ENCODE measurements at places on chromosomes 3 and 15.

GRCh38 chr3:132038198-132038825 is 3.5 kb upstream of the CPNE4 start:
- DNase-seq = no peak

GRCh38 chr3:45066109-45066801 is 40.2 kb downstream of the CLEC3B start:
- DNase-seq = no peak

DNA sequence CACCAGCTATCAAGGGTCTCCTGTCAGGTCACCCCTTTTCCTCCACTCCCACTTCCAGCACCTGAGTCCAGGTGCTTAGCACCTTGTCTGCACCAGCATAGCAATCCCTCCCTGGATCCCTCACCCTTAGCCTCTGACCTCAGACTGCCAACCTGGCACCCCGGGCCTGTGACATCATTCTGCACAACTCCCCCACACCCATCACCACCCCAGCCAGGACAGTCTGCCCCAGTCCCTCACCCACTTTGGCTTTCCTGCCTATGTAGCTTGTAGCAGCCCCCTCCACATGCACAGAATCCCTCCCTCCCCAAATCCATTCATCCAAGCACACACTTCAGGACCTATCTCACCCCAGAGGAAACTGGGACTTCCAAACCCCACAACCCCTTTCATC is 819 bp upstream of the PLXNB1 start:
- no peak for DNase-seq

GRCh38 chr3:117762621-117763037 is 1053.0 kb downstream of the TUSC7 start:
- no peak for DNase-seq

GRCh38 chr15:28955993-28956421 is 70.2 kb downstream of the APBA2 start:
- no peak for DNase-seq

GRCh38 chr3:86989006-86989405 is 1.9 kb downstream of the VGLL3 start:
- no peak for DNase-seq

DNA sequence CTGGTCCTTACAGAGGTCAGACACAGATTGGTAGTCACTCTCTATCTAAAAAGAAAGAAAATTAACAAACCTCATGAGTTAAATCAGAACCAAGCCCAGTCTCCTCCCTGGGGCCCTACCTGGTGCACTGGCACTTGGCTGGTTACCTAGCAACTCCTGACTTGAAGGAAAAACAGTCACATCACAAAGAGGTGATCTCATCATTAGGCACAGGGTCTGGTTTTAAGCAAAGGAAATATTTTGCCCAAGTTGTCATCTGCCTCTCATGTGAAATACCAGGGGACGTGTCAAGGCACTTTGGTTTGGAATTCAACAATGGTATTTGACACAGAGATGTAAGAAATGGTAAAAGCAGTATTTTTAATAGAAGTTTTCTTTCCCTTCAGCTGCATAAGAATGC is 47.7 kb upstream of the FMN1 start:
- DNase-seq = no peak

DNA sequence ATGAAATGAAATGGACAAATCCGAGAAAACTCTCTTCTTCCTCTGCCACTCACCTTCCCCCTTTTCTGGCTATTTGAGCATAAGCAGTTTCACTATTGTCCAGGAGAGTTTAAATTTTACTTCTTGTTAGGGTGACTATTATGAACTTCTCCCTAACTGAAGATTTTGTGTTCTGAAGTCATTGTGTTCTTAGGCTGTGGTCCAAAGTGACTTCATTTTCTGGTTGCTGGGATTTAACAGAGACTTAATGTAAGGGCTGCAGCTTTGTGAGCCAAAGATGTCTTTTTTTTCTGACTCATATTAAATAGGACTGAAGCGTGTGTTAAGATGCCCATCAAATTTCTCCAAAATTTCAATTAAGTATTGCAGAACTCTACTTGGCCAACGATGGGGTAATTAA is 46.5 kb upstream of the FSTL1 start:
- no peak for DNase-seq

DNA sequence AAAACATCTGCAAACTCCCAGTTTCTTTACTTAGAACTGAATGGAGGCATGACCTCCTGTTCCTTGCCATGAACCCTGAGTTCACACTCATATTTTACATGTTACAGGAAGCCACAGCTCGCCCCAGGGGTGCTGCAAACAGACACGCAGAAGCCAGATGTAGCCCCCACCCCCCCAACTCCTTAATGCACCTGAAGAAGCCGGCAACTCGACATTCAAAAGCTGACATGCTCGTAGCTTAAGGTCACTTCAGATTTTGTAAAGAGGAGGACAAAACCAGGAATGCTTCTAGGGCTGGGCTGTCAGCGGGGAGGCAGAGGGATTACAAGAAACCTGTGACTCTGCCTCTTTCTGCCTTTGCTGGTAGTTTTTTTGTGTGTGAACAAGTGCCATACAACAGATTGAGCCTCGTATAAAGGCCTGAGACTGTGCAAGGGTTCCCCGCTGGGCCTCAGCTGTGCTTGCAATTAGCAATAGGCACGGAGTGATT is 42.0 kb upstream of the FEZF2 start:
- DNase-seq = no peak

DNA sequence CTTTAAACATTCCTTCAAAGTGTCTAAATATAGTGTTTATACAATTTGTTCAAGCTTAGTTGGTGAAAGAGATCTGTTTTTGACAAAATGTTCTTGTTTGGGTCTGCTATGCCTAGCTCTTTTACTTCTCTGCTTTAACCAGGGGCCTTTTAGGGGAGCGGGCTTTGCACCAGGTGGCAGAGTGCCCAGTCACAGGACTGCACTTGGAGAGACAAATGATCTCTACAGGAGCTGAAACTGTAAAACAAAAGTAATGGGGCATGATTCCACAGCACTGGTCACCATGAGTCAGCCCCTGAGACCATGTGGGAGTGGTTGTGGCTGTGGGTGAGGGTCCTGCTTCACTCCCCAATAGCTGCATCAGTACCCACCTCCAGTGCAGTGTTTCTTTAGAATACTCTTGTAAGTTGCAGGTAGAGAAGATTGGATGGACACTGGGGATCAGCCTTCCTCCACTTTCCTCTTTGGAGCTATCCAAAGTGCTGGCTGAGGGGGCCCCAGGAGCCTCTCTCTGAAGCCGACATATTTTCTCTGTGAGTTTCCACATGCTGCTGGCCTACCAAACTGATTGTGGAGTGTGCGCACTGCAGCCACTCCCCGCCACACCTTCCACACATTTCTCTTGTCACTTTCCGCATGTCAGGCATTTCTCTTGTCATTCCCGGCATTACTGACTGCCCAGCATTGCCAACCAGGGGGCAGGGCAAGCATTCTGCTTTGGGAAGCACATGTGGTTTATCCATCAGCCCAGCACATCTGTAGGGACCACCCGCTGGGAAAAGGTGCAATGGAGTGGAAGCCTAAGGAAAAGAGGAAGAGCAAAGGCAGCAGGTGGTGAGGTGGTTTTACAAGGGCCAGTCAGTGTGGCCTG is 110.0 kb downstream of the EPHB1 start:
- DNase-seq = no peak

GRCh38 chr3:23880703-23881339 is 36.0 kb downstream of the NKIRAS1 start:
- DNase-seq = no peak

DNA sequence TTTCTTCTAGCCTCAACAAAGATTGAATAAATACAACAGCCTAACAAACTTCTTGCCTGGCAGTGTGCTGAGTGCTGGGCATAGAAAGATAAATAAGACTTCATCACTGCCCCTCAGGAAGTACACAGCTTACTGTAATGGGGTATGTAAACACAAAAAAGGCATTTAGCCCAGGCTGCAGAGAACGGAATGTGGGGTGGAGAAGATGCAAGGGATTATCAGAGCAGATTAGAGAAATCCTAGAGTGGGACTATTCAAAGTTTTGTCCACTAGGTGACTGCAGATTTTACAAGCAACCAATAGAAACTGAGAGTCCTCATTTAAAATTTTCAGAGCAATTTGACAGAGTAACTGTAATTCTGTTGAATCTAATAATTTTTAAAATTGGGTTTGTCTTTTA is 35.4 kb upstream of the TSC22D2 start:
- no peak for DNase-seq

- no peak for DNase-seq
These were observed 11.5 kb downstream of the PLA2G4F start for GRCh38 chr15:42144841-42145375.

DNA sequence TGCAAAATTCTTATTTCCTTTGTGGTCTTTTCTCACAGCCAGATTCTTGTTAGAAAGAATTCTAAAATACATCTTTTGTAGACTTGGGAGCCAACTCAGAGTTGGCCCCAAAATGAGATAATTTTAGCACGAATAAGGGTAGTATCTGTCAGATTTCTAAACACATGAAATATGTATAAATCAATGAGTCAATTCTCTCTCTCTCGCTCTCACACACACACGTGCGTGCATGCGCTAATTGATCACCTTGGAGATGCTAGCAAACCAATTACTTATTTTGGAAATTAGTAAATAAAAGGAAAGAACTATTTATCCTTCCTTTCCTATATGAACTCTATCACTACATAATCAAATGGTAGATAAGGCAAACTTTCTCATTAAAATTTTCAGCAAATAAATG is 32.9 kb upstream of the PIK3R4 start:
- DNase-seq = no peak
